ENCODE measurements at places on chromosomes 12 and 14.

DNA sequence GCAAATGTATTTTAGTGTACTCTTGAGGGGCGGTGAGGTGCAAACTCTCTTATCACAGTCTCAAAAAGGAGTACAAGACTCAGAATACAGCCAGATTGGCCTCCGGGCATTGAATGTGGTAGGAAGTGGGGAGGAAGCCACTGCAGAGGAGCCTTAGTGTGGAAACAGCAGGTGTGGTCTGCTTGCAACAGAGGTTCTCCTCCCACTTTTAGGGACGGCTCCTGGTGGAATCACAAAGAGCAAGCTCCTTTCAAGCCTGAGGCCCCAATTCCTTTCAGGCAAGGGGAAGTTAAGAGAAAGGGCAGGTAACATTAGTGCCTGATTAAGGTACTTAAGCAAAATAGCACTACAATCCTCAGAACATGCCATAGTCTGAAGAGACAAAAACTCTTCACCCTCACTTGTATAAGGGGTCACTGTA lies 23.7 kb upstream of the SLC2A3 start:
- peak; percentile 4 for ATAC-seq

DNA sequence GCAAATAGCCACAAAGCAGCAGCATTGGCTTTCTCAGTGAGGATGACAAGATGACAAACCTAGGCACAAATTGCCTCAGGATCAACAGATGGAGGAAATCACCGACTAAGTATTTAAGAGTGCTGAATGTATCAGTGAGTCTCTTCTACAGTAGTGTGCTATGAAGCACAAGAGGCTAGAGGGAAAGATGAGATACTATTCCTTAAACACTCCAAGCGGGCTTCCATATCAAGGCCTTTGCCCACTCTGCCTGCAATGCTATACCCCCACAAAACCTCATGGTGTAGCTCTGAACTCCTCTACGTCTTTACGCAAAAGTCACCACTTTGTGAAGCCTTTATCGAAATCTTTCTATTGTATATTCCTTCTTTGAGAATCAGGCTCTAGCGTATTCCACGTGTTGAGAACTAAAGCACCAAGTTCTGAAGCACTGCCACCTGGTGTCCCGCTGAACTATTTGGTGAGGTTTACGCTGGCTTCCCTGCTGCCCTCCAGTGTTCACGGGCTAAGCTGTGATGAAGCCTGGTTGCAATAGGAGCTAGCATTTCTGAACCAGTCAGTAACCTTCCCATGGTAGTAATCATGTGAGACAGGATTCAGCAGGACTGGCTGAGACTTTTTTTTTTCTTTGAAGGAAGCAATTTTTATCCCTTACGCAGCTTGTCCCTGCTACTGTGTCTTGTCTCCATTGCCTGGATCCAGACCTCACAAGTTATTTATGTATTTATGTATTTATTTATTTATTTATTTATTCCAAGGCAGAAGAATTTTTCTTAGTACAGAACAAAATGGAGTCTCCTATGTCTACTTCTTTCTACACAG lies 426.5 kb upstream of the OR4E1 start:
- ATAC-seq, result peak; percentile 100

DNA sequence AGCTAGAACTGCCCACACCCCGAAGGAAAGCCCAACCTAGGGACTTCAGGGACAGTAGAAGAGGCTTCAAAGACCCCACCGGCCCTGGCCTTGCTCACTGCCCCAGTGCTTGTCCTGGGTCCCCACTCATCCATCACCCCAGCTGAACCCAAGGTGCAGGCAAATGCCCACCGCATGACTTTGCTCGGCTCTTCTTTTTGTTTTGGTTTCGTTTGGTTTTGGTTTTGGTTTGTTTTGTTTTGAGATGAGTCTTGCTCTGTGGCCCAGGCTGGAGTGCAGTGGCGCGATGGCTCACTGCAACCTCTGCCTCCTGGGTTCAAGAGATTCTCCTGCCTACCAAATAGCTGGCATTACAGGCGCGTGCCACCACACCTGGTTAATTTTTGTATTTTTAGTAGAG lies 9.0 kb downstream of the CCDC85C start:
- ATAC-seq, result no peak

DNA sequence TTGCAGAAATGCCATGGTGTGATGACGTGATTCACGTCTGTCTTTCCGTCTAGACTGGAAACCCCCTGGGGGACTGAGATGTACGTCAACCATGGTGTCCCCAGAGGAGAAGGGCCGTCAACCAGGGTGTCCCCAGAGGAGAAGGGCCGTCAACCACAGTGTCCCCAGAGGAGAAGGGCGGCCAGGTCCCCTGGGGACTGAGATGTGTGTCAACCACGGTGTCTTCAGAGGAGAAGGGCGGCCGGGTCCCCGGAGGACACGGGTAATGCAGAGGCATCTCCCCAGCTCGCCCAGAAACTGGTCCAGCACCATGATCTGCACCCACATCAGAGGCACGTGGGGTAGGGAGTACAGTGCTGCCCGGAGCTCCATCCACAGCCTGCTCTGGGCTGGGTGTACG lies 30.6 kb upstream of the GALNT9 start:
- no peak for ATAC-seq

- ATAC-seq, result no peak
These were observed 188.4 kb downstream of the AEBP2 start for GRCh38 chr12:19627719-19628118.

GRCh38 chr14:106841701-106842100 lies 1315.3 kb downstream of the TMEM121 start:
- no peak for ATAC-seq

DNA sequence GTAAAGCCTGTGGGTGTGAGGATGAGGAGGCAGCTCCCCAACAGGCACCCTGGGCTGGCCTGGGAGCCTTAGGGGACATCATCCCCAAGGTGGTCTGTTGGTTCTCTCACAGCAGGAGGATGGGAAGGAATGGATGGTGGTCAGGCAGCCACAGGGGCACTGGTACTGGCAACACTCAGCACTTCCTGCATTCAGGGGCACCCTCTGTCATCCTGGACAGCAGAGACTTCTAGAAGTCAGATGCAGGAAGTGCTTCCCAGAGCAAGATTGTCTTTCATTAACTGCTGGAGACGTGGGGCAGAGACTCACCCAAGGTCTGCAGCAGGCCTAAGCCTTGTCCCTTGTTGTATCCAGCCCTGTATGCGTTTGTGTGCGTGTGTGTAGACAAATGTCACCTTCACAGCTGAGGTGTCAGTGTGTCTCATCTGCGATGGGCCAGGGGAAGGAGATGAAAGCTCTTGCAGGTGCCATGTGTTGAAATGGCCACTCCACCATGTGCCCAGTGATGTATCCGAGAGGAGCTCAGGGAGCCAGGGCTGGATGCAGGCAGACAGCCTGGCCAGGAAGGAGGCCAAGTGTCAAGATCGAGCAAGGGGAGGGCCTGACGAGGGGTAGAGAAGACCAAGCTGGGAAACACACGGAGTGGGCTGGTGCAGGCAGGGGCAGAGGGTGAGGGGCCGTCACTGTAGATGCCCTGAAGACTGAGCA lies 85.1 kb downstream of the PITPNM2 start:
- no peak for ATAC-seq

DNA sequence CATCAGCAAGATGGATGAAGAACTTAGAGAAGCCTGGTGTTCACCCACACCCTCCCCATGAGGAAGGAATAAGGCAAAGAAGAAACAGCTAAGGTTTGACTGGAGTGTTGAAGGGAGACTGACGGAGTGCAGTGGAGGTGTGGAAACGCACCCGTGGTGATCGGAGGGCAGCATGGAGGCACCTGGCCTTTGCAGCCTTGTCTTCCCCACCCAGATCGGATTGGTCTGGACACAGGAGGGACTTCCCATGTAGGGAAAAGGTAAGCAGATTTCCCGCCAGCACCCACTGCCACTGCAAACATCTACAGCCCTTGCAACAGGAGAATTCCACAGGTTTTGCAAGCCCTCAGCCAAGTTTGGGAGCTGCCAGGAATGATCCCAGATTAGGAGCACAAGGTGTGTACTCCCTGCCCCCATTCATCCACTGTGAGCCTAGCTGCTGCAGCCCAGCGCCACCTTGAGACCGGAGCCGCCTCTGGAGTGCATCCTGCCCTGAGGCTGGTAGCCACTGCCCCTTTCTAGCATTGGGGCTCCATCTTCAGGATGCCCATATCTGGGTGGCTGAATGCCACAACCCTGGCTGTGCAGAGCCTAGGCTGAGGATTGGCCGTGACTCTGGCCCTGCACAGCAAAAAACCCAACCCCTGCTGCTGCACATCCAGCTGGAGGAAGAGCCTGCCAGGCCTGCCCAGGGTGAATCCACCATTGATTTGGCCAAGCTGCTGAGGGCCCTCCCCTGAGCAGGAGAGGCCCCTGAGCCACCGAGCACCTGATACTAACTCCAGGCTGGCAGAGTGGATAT lies 411.1 kb downstream of the TMEM121 start:
- no peak for ATAC-seq

DNA sequence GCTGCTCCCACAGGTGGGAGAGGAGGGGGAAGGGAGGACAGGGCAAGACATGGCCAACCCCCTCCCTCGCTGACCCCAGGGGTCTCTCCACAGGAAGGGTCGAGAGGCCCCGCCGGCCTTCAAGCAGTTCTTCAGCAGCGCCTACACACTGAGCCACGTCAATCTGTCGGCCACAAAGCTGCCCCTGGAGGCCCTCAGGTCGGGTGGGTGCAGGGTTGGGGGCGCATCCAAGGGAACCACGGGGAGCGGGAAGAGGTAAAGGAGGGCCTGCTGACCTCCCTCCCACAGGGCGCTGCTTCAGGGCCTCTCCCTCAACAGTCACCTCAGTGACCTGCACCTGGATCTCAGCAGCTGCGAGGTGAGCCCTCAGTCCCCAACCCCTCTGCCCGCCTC lies 6.1 kb downstream of the CARMIL3 start:
- ATAC-seq, result peak; percentile 16

GRCh38 chr14:86712176-86712575 lies 1182.2 kb downstream of the FLRT2 start:
- no peak for ATAC-seq
